ENCODE measurements at places on chromosomes 16 and 17.

DNA sequence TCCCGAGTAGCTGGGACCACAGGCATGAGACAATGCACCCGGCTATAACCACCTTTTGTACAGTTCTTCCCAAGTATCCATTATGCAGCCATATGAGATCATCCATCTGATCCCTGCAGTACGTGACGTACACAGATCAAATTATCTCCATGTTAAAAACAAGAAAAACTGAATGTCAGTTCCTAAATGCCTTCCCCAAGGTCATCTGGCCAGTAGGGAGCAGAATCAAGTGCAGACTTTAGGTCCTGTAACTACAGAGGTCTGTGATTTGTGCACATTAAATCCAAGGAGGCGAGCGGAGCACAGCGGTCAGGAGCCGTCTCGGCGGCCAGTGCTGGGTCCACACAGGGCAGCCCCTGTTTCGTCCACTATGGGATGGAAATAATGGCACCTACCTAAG, 23.7 kb downstream of the ZCCHC14 start:
- H3K4me1 ChIP-seq: peaks cover 32% of the 10 kb centered on the region
- no peak overlapping the region for H3K4me3 ChIP-seq
- no peaks in the 10 kb centered on the region for H3K27me3 ChIP-seq
- H3K27ac ChIP-seq: no peak overlapping the region

GRCh38 chr16:56360117-56361008, 65.0 kb downstream of the AMFR start:
- peaks cover 13% of the 10 kb centered on the region for H3K36me3 ChIP-seq
- H3K4me1 ChIP-seq: peaks cover 5% of the 10 kb centered on the region
- no peak for DNase-seq
- no peaks in the 10 kb centered on the region for H3K27me3 ChIP-seq
- no peak overlapping the region for H3K27ac ChIP-seq
- no peak overlapping the region for H3K4me3 ChIP-seq

GRCh38 chr17:16938496-16939207, 33.3 kb downstream of the TNFRSF13B start:
- H3K27ac ChIP-seq: no peak overlapping the region
- H3K4me1 ChIP-seq: no peaks in the 10 kb centered on the region
- no peak overlapping the region for H3K4me3 ChIP-seq
- H3K36me3 ChIP-seq: no peaks in the 10 kb centered on the region
- H3K27me3 ChIP-seq: peaks cover 4% of the 10 kb centered on the region

DNA sequence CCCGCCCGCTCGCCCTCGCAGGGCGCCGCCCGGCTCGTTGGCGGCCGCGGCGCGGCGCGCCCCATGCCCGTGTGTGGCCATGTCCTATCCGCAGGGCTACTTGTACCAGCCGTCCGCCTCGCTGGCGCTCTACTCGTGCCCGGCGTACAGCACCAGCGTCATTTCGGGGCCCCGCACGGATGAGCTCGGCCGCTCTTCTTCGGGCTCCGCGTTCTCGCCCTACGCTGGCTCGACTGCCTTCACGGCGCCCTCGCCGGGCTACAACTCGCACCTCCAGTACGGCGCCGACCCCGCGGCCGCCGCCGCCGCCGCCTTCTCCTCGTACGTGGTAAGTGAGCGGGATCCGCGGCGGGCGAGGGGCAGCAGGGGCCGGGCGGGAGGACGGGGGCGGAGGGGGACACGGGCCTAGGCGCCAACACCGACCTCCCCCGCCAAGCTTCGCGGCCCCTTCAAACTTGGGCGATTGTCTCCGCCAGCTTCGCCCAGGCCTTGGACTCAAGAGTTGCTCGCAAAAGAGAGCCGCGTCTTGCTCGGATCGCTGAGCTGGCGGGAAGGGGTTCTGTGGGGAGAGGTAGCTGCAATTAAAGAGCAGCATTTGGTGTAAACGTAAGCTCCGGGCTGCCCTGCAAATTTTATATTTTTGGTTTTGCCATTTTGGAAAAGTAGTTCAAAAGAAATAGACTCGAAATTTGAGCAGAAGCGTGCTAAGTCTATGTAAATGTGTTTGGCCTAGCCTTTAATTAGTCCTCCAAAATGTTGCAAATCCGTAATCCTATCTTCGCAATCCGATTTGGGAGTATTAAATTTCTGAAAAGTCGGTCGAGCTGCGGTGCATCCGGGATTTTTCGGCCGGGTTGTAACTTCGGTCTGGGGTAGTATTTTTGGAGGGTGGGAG, 702 bp downstream of the IRX5 start:
- H3K36me3 ChIP-seq: no peaks in the 10 kb centered on the region
- H3K4me1 ChIP-seq: peaks cover 3% of the 10 kb centered on the region
- no peak for DNase-seq
- peaks cover 60% of the 10 kb centered on the region for H3K27me3 ChIP-seq
- H3K4me3 ChIP-seq: peak overlapping the region; percentile 76

DNA sequence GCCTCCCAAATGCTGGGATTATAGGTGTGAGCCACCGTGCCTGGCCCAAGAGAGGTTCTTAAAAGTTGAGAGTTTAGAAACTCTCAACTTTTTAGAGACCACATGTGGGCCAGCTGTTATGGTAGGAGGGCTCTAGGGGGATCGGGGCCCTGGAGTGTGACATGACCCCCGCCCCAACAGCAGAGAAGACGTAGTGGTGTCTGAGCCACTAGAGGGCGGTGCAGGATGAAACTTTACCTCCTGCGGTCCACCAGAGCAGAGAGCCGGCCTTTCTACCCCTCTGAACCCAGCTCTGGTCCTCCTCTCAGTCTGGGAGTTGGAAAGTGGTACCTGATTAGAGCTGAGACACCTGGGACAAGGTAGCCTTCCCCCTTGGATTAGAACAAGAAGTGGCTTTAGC, 7.4 kb downstream of the CDK5RAP3 start:
- peak; percentile 67 for DNase-seq
- no peaks in the 10 kb centered on the region for H3K4me1 ChIP-seq
- H3K27ac ChIP-seq: no peak overlapping the region
- H3K27me3 ChIP-seq: no peaks in the 10 kb centered on the region
- H3K4me3 ChIP-seq: no peak overlapping the region

All from lung (tissue), 17 donors.